ENCODE measurements at places on chromosomes 1 and 21.

DNA sequence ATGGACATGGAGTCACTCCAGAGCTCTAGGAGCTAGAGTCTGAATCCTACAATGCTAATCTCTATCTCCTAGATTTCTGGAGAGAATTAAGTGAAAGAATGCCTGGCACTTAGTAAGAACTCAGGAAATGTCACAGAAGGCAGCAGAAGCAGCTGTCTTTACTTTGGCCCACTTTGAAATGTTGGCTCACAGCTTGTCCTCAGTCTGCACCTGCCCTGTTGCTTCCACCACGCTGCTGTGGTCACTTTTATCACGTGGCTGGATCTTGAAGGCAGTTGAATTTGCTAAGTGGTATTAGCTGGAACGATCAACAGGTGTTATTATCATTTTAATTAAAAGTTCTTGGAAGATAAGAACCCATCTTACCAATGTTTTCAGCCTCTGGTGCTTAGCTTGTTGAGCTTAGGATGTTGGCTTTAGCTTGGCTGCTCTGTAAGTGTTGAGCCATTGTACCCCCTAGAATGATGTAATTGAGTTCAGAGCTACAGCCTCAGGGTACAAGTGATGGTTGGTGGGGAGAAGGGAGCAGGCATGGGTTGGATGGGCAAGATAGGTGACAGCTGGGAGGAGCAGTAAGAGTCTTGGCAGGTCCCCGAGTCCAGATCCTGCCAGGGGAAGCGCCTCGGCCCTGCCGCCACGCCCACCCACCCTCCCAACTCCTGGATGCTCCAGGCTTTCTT, 41.9 kb upstream of the EPS8L3 start:
- no peak for DNase-seq

GRCh38 chr1:209536843-209537242, 46.7 kb upstream of the CAMK1G start:
- no peak for DNase-seq

- DNase-seq = no peak
Measured at GRCh38 chr1:236289492-236290131, 7.9 kb upstream of the ERO1B start.

GRCh38 chr1:62457955-62458354, 21.1 kb downstream of the USP1 start:
- no peak for DNase-seq
